ENCODE measurements at places on chromosomes 6 and 20. TPM values are rescaled to one million over a fixed set of nuclear protein-coding genes. Genes with fewer than 3 reads are reported as not detected.

DNA sequence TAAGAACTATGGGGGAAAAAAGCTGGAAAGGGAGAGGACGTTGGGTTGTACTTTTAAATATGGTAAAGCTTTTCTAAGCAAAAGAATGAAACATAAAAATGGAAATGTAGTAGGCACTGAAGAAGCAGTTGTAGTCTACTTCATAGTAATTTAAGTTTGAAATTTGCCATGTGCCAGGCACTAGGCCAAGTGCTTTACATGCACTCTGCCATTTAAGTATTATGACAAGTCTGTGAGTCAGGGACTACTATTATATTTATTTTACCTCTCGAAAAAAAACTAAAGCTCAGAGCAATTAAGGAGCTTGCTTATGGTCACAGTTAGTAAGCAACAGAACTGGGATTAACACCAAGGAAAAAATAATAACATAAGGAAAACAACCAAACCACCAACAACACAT is 257.8 kb downstream of the GMDS start:
- DNase-seq = no peak

DNA sequence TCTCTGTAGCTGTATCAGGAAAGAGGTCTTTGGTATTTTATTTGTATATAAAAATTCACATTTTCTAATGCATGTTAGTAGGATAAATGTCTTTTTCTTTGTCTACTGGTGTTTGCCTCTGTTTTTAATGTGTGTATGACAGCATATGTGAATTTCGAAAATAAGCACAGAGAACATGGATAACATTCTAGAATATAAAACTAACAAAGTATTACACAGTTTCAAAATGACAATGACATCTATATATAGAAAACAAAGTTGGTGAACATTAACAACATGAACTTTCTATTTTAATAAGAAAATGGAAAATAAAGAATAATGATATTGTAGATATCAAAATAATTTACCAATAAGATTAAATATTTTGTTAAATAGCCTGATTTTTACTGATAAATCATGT is 608.0 kb downstream of the COL12A1 start:
- DNase-seq = no peak

GRCh38 chr6:42405021-42405420 is 46.7 kb downstream of the TRERF1 start:
- no peak for DNase-seq

DNA sequence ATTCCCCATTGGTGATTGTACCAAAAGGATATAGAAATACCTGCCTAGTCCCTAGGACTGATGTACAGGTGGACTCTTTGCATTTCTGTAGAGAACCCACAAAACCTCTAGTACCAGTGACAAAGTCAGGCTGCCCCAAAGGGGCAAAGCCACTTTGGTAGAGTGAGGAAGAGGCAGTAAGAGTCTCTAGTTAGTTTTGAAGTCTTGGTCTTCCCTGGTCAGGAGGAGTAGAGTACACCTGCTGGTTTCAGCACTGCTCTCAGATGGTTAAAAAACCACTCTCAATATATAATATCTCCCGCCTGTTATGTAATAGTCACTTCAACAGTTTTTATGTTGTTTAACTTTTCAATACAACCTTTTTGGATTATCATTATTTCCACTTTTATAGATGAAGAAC is 344.9 kb downstream of the CDKAL1 start:
- no peak for DNase-seq

BANF2 gene
- total RNA-seq = not detected

IL17A gene
- total RNA-seq = not detected

Data from H1 (cell line).